Stimulated activated CD4-positive, alpha-beta T cell treated with anti-CD3 and anti-CD28 coated beads, TNF-alpha, amount 100 ng/mL, for 48 hours (primary cell): ENCODE measurements at places on chromosomes 11 and 22.

DNA sequence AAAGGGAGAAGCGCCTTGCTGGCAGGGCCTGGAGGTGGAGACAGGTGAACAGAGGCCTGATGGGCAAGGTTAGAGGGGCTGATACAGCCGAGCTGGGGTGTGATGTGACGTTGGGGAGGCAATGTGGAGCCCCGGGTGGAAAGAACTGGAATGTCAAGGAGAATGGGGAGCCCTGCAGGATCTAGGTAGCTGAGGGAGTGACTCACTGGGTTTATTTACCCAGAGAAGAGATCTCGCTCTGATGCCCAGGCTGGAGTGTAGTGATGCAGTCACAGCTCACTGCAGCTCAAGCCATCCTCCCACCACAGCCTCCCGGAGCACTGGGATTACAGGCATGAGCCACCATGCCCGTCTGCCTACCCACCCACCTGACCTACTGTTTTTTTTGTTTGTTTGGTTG is 1.9 kb upstream of the CYB5R3 start:
- DNase-seq = no peak

DNA sequence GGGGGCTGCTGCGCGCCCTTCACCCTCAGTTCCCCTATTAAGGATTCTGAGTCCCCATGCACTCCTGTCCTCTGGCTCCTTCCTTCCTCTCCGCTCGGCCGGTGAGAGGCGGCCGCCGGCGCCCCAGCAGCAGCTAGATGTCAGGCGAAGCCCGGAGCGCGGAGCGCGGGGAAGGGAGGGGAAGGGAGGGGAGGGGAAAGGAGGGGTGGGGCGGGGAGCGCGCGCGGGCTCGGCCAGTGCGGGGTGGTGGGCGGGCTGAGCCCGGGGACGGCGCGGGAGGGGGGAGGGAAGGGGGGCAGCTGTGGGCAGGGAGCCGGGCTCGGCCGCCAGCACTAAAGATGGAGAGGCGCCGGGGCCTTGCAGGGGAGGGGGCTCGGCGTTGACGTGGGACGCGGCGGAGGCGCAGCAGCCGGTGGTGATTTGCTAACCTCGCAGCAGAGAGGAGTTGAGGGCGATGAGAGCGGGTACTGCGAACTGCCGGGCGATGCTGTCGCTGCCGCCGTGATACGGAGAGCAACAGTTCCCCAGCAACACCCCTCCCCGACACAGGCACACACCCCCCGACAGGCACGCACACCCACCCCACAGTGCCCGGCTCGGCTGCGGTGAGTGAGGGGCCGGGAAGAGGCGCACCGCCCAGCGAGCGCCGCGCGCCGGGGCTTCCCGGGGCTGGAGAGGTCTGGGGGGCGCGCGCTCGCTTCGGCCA is at the start of gene ZBTB16:
Gene ZBTB16, plus strand, starts transcription at position 434 of the 706 bp plus-strand sequence. CDS start 3,590 bp downstream, outside the sequence.
- peak; percentile 33 for DNase-seq

DNA sequence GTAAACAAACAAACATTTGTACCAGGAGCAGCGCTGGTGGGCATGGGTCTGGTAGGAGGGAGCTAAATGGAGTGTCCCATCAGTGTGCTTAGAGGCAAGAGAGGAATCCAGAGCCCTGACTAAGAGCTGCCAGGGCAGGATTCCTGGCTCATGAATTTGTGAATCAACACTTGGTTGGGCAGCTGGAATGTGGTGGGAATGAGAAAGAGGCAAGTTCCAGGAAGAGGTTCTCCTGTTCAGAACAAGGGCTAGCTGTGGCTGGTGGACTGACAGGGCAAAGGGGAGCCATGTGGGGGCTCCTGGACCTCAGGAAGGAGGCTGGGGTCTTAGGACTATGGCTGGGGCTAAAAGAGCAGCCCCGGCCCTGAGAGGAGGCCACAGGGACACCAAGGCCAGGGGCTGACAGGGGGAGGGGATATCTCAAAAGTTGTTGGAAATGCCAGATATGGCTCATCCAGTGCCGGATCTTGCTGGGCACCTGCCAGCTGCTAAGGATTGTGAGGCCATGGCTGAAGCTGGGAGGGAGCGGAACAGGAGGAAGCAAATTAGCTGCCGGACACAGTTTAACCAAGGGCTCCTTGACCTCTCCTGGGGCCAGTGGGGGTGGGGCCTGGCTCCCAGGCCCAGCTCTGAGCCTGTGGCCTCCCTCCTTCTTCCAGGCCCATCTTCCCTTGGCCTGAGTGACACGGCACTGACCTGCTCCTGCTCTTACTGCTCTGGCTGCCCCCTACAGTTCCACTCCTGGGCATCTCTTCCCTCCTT is 14.6 kb upstream of the P2RY6 start:
- DNase-seq = no peak

DNA sequence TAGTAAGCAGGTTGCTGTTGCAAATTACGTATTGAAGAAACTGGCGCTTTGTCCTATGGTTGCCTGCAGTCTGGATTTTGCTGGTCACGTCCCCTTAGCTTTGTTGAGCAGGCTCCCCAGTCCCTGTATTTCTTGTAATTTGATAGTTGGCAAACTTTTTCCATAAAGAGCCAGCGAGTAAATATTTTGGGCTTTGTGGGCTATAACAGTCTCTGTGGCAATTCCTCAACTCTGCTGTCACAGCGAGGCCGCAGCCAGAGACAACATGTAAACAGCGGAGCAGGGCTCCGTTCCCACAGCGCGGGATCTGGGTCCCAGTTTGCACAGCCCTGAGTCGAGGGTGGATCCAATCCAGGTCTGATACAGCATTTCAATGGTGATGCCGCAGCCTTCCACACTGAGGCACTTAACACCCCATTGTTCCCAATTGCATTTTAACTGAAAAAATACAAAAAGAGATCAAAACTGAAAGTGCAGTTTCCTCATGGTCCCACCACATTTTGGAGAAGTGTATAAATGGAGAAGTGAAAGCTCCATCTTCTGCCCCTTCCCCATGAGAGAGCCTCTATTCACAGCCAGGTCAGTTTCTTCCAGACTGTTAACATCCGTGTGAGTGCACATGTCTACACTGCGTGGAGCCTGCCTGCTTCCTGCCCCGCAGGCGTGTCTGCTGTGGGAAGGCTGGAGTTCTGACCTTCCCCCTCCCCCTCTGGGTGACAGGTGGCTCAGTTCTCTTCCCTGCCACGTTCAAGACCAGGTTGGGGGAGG is 89.1 kb downstream of the RPS6KA4 start:
- no peak for DNase-seq

GRCh38 chr22:32723643-32724042 is 77.9 kb upstream of the TIMP3 start:
- DNase-seq = no peak

DNA sequence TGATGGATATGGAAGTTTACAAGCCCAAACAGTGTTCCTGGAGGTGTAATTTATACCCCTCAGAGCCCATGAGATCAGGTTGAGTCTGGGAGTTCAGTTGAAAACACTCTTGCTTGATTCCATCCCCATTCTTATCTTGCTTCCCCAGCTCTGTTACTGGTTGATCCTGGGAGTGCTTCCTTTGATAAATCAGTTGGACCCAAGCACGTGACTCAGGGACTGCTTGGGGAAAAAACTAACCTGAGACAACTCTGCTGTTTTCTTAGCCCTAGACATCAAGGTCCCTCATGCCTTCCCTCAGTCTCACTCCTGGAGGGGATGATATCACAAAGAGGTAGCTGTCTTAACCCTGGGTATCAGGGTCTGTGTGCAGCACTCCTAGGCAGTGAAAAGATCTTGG is 35.0 kb upstream of the SLC1A2 start:
- DNase-seq = no peak

DNA sequence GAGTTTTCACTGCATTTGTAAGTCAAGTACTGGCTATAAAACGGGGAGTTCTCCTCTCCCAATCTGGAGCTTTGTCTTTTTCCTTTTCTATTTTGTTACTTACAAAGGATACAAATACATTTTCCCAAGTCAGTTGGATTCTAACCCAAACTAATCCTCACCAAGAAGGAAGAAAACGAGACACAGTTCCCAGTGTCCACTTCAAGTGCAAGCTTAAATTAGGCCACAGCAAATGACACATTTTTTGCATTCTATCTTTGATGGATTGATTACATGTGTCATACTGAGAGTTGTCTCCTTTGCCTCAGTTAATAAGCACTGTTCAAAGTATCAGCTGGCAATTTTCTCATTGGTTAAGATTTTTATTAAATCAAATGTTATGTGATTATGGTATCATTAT is 296.7 kb upstream of the ANO5 start:
- DNase-seq = no peak

DNA sequence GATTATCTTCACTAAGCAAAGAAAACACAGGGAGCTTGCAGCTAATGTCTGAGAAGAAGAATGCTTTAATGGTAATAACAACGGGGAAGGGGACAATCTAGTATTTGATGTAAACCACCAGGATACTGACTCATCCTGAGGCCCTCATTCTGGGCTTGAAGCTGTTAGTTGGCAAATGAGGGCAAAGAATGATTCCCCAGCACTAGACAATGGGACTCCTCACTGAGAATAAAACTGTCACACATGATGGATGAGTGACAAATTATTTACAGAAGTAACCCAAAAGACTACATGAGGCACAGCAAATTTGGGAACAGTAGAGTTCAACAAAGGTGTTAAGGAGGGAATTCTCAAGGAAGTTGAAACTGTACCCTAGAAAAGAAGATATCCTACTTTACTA is 76.3 kb downstream of the FAM168A start:
- DNase-seq = no peak

DNA sequence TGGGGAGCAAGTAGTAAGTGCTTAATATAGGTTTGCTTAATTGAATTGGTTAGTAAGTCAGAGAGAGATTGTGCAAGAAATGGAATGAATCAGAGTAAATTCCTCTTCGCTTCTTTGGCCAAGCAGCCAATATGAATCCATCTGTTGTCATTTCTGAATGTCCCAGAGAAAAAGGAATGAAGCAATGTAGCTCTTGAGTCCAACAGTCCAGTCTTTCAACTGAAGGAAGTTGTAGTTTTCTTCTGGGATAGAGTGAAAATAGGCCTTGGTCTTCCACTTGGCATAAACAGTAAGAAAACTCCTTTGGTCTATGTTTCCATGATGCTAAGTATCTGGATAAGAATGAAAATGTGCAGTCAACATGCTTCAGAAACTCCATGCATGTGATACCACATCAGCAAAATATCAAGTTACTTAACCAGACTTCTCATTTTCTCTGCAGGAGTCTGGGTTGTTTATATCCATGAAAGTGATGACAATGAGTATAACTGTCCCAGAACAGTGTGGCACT is 1.8 kb upstream of the FIBIN start:
- no peak for DNase-seq

- no peak for DNase-seq
Observed at GRCh38 chr22:37631448-37632173, 7.9 kb upstream of the SH3BP1 start.

DNA sequence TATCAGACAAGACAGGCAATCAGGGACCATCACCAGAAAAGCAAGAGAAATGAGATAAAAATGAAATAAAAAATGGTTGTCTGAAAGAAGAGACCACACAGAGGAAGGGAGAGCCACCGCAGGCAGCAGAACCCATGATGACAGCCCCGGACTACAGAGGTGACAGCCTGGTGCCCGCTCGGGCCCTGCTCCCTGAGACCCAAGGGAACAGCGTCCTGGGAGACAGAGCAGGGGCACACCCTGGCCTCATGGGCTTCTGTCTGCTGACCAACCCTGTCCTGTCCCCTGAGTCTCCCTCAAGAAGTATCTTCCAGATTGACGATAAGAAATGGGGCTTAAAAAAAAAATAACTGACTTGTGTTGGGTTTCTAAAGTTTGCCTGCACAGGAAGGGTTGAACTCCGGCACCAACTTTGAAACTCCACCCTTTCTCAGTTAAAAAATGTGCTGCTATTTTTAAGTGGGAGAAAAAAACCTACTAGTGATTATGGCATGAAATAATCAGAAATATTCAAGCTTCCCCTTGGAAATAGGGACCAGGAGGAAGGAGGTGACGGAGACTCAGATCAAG is 70.1 kb upstream of the TTLL12 start:
- no peak for DNase-seq

DNA sequence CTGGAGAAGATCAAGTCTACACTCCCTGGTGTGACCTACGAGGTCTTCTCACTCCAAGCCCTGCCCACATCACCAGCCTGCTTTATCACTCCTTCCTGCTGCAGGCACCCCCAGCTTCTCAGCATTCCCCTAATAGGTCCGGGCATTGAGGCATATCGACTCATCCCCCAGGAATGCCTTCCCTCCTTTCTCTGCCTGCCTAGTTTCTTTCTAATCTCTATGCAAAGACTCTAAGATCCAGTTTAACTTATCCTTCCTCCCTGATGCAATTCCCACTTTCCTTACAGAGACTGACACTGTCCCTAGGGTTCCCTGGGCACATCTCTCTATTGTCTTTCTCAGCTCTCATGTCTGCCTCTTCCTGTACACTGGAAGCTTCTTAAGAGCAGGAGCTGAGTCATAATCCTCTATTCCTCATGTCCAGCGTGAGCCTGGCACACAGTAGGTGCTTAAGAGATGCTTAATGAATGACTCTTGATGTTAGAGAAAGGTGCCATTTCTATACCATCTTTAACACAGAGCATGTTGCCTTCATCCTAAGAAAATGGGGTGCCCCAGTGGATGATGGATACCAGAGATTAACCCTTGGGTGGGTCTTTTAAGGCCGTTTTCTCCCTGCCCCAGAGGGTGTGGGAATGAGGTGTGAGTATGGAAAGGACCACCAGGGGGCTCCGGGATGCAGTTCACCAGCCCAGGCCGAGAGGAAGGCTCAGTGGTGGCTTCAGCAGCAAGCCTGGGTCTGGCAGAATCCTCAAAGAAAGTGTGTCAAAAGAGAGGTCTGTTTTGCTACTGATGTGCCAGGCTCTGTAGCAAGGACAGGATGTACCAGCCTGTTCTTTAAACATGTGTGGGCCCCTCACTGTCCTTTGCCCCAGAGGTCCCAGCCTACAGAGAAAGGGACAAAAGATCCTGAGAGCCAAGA is 34.7 kb downstream of the PARVA start:
- DNase-seq = peak; percentile 28

GRCh38 chr22:48895336-48895735 is 932.3 kb downstream of the BRD1 start:
- no peak for DNase-seq

GRCh38 chr11:125637840-125638239 is 12.9 kb downstream of the CHEK1 start:
- DNase-seq = no peak

DNA sequence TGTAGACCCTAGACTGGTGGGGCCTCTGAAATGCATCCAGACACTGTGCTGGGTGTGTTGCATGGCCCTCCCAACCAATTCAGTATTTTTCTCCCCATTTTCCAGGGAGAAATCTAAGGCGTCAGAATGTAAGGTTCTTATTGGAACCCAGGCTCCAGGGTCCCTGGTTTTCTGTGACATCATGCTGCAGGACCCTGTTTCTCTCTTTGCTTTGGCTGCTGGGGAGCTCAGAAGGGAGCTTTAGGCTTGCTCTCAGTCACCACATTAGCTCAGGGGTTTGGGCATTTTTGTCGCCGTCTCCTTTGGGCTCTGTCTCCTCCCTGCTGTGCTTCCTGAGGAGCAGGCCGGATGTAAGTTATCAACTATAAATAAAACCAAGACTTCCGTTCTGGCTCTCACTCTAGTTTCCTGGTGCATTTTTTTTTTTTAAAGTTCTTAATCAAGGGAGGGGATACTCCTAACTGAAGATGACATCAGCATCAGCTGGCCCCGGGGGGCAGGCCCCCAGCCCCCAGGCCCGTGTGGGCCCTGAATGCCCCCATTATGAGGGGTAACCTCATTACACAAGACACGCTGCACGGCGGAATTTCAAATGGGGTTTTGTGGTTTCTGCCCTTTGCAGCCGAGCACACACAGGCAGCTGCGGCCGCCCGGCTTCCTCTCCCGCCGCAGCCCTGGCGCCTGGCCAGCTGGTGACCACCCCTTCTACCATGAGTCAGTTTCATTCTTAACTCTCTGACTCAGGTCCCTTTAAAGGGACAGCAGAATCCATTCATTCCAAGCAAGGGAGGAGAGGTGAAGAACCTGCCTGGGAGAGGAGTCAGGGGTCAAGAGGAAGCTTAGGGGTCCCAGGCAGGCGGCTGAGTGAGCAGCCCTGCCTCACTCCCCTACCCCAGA is 3.2 kb downstream of the MYEOV start:
- DNase-seq = peak; percentile 81
